ENCODE measurements at places on chromosomes 7 and 10.

DNA sequence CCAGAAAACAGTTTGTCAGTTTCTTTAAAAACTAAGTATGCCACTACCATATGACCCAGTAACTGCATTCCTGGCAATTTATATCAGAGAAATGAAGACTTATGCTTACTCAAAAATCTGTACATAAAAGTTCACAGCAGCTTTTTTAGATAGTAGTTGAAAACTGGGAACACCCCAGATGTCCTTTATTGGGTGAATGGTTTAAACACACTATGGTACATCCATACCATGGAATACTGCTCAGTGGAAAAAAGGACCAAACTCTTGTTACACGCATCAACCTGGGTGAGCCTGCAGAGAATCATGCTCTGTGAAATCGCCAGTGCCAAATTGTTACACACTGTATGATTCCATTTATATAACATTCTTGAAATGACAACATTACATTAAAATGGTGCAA, 127.6 kb upstream of the RET start:
- no peak for DNase-seq

- DNase-seq: no peak
Observed at GRCh38 chr7:13835442-13835841, 154.0 kb downstream of the ETV1 start.

DNA sequence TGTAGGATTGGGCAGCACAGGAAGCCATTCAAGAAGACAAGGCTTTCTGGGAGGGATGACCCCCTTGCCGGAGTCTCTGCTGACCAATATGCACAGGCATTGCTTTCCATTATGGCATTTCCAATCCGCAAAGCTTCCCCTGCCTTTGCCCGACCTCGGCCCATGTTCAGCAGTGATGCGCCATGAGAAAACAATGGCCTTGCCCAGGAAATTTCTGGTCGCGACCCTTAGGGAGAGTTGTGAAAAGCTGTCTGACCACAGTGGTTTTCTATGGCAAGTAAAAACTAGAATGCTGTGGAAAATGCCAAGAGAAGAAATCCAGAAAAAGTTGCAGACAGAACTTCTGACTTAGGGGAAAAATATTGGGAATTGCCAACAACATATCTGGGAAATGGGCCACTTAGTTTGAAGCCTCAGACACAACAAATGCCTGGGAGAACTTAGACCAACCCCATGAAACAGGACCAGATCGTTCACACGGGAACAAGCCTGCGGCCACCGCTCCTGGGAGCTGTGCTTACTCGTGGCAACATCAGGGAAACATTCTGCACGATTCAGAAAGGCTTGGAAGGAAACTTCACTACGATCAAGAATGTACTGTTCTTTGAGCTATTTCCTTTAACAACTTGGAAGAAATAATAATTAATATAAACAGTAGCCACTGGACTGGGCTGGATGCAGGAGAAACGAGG, 512.4 kb downstream of the TNS3 start:
- DNase-seq: no peak

- peak; percentile 39 for DNase-seq
Observed at GRCh38 chr10:32065856-32066255, 9.6 kb upstream of the KIF5B start.

DNA sequence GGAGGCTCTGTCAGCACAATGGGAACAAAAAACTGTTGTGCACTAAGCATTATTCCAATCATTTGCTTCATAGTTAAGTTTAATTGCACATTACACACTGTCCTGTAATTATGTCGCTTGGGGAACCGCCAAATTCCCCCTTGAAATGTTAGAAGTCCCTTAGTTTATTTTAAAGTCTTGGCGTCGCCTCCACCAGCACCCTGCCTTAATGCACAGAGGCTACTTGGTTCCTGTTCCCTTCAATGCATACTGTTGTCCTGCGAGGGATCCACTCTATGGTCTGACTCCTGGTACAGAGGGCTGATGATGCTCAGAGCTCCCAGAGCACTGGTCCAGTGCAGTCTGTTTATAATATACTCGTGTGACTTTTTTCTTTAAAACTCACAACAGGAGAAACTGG, 330.7 kb downstream of the ELMO1 start:
- no peak for DNase-seq

DNA sequence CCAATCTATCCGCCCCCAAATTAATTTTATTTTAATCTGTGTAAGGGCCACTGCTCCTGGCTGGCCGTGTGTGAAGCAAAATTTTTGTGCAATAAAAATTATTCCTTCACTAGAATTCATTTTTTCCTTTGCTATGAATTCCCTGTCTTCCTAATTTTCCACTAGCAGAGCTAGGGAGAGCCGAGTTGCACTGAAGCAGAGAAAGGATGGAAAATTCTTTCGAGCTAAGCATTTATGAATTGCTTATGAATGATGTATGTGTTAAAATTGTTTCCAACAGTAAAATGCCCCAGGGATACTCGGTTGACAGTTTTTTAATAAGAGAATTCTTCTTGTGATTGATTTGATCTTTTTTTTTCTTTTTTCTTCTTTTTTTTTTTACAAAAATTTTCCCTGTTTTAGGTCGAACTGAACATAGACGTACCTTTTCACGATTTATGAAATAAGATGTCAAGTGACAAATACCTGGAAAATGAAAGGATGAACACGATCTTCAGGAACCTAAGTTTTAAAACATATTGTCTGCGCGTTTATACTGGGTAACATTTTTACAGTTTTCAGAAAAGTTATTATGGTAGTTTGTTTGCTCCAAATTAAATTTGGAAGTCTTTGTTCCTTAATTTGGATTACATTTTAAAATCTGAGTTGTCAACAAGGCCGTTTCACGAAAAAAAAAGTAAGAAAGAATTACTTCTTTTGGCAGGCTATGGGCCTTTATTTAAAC, 288.8 kb upstream of the NFE2L3 start:
- DNase-seq: no peak

GRCh38 chr7:47714669-47715607, 133.0 kb upstream of the TNS3 start:
- DNase-seq: no peak
